ENCODE measurements at places on chromosomes 7 and 10.

DNA sequence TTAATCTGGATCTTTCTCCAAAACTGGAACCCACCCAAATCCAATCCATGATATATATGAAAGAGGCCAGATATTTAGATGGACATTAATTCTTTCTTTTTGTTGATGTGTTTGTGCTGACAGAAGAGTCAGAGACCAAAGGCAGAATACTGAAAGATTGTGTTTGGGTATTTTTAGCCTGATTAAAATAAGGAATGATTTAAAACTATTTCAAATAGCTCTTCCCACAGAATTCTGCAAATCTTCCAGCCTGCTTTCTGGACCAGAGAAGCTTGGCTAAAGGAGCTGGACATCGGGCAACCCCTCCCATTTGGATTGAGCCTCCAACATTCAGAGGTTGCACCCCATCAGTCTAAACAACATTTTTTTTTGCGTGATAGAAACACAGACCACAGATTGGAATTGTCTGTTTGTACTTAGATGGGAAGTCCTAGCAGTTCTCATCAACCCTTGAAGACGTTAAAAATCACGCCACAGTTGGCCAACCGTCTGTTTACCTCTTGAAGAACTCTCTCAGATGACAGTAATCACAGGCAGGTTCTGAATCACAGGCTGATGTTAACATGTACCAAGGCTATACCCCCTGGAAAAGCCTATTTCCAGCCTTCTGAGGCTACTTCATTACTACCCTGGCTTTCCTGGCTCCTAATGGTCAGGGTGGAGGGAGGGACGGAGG, 155.2 kb upstream of the NRP1 start:
- no peak for DNase-seq

DNA sequence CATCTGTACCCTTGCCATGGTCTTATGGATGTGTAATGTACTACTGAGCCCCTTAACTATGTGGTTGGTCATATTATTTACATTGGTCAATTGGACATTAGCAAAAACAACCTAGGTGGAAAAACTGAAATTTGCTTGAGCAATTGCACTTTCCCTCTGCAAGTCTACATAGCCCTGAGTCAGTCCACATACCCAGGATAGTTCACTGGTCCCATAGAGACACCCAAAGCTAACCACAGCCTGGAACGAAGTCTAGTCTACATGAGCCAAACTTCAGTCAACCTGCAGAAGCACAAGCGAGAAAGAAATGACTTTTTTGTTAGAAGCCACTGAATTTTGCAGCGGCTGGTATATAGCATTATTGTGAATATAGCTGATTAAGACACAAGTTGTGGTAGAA, 37.6 kb upstream of the COL1A2 start:
- DNase-seq = no peak

GRCh38 chr7:100582041-100582579, 3.8 kb downstream of the LRCH4 start:
- DNase-seq = no peak

DNA sequence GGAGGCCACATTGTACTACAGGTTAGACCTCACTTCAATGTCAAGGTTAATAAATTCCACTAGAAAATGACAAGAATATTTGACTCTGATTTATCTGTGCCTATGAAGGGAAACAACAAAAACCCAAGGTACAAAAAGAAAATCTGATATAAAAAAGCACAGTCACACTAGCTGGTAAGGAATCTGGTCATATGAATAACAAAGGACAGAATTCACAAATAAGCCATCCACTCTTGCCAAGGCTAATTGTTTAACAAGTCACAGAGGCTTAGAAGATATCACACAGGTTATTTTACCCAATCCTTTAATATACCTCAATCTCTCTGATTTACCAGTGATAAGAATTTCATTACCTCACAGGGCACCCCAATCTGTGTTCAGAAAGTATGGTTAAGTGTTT, 47.9 kb downstream of the IRF5 start:
- no peak for DNase-seq

DNA sequence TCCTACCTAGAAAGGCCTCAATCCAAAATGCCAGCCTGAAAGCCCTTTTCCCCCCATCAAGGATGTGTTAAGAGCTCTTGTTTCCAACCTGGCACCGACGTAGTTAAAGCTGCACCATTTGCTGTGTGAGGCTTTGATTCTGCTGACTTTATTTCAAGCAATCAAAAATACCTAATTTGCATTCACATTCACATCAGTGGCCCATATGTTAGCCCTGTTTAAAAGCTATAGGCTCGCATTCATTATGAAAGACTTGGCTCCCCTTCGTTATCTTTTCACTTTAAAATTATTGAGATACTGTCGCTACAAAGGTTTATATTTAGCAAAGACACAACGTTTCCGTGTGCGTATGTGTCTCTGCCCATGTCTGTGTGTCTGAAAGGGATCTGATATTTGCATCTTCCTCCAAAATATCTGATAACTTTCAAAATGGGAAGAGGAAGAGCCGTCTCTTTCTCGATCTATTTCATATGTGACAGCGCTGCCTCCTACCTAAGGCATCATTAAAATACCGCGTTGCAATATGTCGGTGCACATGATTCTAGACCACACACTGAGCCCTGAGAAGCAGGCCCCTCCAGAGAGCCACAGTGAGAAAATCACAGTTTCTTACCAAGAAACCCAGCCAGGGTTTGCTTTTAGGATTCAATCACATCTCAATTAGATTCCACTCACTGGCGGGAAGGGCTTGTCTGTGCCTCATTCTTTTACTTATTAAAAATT, 57.1 kb upstream of the ITPRID1 start:
- DNase-seq = no peak

DNA sequence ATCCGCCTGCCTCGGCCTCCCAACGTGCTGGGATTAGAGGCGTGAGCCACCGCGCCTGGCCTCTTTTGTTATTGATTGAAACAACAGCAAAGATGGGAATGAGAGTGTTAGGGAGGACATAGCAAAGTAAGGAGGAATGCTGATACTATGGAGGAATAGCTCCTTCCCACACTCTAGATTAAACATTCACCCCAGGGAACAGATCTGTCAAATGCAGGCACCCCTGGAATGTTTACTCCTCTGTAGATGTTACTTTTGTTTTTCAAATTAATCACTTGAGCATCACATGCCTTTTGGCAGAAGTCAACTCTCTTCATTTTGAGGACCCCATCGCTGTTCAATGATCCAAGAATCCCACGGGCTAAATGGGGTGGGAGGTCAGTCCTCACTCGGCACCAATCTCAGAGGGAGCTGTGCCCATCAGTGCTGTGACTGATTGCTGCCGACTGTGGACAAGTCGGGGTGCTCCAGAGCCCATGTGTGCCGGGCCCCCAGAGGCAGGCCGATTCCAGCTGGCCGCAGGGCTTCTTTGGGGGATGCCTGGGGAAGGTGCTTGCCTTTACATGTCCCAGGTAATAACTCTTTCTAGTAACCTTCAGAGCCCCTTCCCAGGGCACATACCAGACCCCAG, 10.2 kb upstream of the COBL start:
- no peak for DNase-seq

- no peak for DNase-seq
Measured at GRCh38 chr7:132430041-132430855, 146.0 kb downstream of the PLXNA4 start.

GRCh38 chr7:37390114-37390513, 58.5 kb downstream of the ELMO1 start:
- no peak for DNase-seq

GRCh38 chr10:37643187-37643586, 214.2 kb downstream of the ZNF248 start:
- DNase-seq = no peak

DNA sequence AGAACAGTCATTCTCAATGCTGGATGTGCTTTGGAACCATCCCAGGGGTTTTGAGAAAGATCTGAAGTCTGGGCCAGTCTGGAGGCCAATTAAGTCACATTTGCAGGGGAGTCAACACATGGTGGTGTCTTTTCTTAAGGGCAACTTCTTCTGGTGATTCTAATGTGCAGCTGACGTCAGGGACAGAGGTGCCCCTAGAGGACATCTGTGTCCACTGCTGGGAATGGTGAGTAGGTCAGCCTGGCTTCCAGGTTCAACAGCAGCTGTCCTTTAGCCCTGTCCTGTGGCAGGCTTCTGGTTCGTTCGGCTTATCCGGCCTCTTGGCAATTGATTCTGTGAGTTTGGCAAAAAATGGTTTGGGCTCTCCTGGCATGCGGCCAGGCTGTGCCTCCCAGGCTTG, 269.7 kb upstream of the HABP2 start:
- DNase-seq = no peak

GRCh38 chr7:92763636-92764423, 72.5 kb downstream of the CDK6 start:
- no peak for DNase-seq

GRCh38 chr7:149197675-149198074, 2.3 kb downstream of the ZNF282 start:
- DNase-seq = no peak

DNA sequence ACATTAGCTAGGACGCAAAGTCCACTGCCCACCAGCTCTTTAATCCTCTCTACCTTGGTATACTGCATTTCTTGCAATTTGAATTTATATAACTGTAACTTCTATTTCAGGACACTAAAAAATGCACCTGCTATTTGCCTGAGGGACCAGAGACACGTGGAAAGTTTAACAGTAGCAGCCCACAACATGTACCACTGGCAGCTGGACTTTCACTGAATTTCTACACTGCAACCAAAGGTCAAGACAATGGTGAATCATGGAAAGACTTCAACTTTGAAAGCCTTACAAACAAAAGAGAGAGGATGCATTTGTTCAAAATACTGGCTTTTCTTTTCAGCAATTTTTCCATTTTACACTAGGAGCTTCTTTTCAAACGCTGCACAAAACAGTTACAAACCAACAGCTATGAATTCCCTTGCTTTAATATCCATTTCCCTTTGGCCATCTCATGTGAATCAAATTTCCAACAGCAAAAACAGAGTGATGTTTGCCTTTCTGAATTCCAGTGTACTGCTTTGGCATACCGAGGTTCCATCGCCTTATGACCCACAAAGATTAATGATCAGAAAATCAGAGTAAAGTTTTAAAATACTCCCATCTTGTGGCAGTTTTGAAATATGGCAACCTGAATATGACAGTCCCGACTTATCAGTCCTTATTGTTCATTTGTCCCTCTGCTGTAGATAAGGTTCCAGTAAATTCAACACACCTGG, 29.9 kb upstream of the HNRNPH3 start:
- DNase-seq = no peak

GRCh38 chr7:153072806-153073205, 313.3 kb downstream of the ACTR3B start:
- no peak for DNase-seq

DNA sequence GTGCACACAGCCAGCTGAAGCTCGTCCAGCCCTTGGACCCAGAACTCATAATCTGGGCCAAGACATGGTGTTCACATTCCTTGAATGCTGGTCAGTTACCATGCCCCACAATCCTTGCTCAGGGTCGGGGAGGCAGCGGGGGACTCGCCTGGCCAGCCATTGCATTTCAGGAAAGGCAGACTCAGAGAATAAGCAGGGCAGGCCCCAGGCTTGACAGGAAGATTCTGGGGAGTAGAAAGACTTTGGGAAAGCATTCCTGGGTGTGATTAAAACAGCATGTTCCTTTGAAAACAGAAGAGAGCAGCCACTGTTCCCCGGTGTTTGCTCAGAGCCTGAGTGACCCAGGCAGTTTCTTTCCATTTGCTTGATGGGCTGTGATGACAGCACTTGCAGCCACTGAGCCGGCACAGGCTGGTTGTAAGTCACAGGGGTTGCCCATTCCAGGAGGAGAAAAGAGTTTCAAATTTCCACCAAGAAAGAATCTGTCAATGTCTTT, 473.7 kb downstream of the TYW1 start:
- DNase-seq = no peak

DNA sequence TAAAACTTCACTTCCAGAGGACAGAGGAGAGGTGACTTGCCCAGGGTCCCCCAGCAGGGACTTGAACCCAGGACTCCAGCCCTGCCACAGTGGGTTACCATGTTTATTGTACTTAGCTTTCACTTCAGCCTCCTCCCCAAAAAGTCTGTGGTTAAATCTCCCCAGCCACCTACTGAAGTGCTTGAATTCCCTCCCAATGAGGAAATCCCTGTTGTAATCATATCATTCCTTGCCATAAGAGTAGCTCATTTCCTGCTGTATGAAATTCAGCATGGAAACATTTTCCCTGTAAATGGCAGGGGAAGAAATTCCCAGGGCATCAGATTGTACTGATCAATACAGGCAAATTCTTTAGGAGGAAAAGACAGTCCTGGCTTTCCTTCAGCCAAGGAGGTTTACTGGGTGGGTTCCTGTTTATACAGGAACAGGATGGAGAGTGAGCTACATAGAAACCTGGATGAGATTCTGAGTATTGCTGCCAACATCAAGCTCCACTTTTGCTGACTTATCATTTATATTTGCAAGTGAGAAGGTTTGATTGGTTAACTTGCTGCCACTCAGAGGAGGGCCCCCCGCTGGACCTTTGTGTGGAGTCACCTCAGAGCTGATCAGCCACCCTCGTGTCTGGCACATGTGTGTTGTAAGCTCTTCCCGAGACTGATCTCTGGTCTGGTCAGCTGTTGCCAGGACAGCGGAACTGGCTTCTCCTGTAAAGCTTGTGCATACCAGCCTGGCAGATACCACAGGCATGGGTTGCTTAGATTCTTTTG, 16.4 kb upstream of the PDZD8 start:
- no peak for DNase-seq

- DNase-seq = no peak
Measured at GRCh38 chr7:105680505-105681187, 99.4 kb upstream of the EFCAB10 start.

All from stimulated activated CD8-positive, alpha-beta memory T cell treated with anti-CD3 and anti-CD28 coated beads, Interleukin-4, amount 100 ng/mL, for 48 hours (primary cell).